Hematopoietic multipotent progenitor cell treated with erythropoietin and hydrocortisone succinate and interleukin-3 and kit ligand, for 17 days (in vitro differentiated cells): ENCODE measurements at places on chromosomes 1 and 21.

DNA sequence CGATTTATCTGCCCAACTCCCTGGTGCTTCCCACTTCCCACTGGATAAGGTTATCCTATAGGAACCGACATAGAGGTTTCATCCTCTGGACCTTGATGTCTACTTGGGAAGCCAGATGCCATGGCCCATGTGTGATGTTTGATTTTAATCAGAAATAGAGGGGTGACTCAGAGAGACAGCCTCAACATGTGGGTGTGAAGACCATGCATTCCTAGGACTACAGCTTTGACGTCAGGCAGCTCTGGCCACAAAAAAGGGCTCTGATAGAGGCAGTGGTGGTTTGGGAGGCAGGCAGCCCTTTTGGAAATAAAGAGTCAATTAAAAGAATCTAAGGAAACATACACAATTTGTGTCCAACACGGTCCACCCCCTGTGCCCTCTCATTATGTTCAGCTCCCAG lies 5.2 kb upstream of the SH2D2A start:
- DNase-seq: no peak

DNA sequence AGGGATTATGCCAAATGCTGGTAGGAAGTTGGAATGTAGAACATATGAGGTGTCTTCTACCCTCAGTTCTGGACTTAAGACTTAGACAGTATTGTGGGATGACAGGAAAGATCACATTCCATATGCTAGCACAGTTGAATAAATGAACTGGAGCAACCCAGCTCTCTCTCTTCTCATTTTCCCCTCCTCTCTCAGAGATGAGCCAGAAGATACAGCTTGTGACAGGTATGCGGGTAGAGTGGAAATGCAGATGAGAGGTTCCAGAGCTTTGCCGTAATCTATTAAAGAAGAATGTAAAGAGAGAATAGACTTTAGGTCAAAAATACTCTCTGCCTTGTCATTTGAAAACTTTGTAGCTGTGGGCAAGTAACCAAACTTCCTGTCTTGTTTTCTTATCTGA lies 32.5 kb upstream of the HMCN1 start:
- DNase-seq: no peak

DNA sequence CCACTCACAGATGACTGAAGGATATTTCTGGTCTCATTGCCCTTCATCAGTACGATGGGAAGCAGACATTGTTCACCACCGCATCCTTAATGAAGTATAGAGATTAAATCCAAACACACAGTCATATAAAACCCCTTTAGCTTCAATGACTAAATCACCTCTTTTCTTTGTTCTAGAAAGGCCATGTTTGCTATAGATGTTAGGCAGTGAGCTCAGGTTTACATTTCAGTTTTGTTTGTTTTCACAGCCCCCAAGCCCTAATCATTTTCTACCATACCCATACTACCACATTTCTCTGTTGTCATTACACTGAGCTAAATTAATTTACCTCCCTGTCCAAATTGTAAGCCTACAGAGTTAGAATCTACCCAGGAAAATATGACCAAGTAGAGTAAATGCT lies 385.1 kb downstream of the NTNG1 start:
- no peak for DNase-seq

GRCh38 chr1:160030657-160031364 lies 979 bp downstream of the PIGM start:
- peak; percentile 17 for DNase-seq

GRCh38 chr1:33167650-33168447 lies 14.0 kb downstream of the TRIM62 start:
- no peak for DNase-seq

DNA sequence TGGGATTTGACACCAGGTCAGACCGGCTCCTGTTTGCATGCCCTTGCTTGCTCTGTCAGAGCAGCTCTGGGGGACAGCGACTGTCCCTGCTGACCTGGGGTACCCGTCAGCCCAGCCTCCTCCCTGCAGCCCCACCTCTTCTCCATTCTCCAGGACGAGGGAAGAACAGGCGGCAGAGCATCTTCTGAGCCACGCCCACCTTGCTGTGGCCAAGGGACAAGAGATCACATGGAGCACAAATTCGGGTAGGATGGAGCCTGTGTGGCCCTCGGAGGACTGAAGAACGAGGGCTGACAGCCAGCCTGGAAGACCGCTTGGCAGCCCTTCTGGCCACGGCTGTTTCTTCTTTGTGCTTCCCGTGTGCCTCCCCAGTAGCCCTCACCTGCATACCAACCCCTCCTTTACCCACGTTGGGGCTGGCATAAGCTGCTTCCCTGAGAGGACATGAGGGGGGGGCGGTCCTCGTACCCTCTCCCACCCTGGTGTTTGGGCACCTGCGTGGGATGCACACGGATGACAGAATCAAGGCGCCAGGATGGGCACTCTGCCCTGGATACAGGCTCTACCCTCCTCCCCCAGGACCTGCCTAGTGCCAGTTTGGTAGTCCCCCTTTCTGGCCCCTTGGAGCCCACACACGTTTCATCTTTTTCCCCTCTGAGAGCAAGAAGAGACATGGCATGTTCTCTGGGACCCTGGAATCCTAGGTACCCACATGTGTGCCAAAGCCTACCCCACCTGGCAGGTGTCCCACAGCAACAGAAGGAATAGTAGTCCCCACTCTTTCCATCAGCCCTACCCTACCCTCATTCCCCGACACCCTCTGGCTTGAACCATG lies 26.9 kb downstream of the CDK18 start:
- no peak for DNase-seq

DNA sequence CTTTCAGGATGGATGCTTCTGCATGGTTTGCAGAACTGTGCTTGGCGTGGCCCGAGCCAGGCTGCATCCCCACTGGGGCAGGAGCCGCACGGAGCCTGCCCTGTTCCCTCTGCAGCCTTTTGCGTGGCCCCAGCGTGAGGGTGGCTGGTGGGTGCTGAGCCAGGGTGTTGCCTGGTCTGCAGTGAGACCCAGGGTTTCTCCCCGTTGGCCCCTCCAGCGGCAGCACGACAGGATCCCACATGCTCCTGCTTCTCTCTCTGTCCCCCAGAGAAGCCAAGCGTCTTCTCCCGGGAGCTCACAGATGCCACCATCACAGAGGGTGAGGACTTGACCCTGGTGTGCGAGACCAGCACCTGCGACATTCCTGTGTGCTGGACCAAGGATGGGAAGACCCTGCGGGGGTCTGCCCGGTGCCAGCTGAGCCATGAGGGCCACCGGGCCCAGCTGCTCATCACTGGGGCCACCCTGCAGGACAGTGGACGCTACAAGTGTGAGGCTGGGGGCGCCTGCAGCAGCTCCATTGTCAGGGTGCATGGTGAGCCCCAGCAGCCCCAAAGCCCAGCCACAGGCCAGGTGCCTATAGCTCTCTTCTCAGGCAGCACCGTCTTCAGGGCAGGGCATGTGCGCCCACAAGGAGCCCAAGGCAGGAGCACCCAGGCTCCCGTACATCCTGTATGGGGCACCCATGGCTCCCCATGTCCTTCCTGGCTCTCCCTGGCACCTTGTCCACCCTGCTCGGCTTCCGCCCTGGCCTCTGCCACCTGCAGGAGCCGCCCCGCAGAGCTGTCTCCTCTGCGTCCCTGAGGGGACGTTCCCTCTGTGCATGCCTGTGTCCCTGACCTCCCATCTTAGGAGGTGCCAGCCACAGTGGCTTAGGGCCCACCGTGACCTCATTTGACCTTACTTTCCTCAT lies 78.9 kb downstream of the OBSCN start:
- no peak for DNase-seq

- no peak for DNase-seq
Measured at GRCh38 chr1:68049941-68050878, at the start of gene DIRAS3. Gene DIRAS3, minus strand, starts transcription at chr1:68050627. Its CDS starts 3,330 bp downstream, at chr1:68047297.

DNA sequence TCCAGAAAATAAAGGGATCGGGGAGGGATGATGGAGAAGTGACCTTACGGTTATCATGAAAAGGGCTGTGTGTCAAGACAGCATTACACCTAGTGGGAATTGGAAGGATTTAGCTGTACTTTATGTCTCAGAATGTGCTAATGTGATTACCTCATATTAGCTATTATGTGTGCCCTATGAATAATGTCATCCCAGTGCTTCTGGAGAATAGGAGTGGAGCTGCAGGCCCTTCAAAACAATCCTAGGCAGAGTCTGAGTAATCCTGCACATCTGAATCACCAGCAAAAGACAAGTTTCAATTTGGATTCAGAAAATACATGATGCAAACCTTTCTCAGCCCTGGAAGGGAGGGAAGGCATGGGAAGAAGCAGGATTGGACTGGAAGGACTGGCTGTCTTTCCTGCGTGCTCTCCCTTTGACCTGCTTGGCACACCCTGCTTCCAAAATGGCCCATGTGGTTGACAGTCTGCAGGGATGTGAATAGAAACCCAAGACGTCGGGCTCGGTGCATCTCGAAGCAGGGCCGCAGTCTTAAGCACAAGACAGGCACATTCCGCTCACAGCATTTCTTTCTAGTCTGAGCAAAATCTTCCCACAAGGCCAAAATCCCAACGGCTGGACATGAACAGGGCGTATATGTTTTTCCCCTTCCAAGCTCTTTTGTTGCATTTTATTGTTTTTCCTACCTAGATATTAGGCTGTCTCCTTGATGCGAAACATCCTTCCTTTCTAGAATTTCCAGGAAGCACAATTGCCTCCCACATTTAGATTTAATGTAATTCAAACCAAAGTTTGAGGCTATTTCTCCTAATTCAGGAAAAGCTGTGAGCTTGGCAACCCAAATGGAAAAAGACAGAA lies 54.3 kb upstream of the TARBP1 start:
- DNase-seq: no peak
